HTR-8/SVneo (cell line): ENCODE measurements at places on chromosomes 11 and 22.

DNA sequence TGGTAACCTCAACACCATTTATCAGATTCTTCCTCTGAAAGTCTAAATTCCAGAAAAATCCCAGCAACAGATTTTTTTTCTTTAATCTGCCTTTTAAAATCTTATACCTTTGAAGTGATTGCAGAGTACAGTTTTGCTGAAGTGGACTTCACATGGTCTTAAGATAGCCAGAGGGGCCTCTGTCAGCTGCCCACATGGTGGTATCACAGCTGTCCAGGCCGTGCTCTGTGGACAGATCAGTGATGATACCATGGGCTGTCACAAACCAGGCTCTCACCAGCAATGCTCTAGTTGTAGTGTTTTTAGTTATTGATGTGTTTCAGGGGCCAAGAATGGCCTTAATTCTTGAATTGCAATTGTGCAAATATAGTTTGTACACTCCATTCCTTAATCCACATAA is 44.0 kb downstream of the PARVA start:
- DNase-seq = no peak

GRCh38 chr11:45062974-45063635 is 83.3 kb upstream of the PRDM11 start:
- DNase-seq = no peak

DNA sequence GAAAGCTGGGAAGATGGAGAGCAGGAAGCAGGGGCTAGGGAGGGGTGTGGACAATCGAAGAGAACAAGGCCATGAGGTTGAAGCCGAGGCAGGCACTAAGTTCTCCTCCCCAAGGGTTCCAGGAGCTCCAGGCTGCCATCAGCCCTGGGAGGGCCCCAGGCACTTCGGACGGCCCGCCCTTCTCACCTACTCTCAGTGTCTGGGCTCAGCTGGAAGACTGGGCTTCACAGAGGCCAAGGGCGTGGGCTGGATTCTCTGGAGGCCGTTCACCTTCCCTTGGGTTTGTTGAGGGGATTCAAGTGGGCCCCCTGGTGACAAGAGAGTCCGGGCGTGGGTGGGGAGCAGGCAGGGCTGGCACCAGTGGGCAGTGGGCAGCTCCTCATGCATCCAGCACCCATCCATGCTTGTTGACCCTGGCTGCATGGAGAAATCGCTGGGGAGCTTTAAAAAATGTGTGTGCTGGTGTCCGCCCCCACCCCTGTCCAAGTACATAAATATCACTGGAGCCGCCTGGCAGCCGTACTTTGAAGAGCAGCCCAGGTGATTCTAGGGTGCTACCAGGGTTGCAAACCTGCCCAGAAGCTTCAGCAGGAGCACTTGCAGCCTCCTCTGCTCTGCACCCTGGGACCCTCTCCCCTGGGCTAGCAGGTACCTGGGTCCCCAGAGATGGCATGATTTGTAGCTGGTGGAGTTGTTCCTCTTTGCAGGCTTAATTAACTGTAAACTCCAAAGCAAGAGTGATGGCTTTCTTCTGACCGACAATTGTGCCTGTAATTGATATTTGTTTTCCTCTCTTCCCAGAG is 74.3 kb downstream of the RTL6 start:
- no peak for DNase-seq

DNA sequence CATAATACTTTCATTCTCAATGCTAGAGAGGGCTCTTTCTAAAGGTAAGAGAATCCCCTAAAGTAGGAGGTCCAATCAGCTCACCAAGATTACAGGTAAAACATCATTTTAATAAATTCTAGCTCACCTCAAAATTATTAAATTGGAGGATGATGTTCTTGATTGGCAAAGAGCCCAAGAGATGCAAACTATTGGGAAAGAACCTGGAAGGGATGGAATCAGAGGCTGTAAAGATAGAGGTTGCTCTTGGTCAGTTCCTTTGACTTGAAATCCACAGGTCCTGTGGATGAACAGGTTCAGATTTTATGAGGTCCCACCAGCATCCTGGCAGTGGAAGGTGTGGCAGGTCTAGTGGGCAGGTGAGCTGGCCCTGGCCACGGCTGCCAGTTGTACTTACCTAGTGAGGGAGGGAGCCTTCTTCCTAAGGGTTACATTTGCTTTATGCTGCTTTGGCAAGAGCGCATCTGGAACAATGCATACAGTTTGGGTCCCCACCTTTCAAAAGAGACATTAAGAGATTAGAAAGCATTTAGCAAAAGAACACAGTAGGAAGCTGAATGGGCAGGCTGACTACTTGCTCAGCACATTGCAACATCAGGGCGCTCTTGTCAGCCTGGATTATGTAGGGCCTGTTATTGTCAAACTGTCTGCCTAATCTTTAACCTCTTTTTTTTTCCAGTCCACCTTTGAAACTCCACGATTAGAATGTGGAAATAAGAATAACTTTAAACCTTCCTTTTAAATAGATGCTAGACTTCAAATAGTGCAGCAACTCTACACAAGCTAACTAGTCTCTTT is 97.0 kb downstream of the RDX start:
- DNase-seq = no peak

DNA sequence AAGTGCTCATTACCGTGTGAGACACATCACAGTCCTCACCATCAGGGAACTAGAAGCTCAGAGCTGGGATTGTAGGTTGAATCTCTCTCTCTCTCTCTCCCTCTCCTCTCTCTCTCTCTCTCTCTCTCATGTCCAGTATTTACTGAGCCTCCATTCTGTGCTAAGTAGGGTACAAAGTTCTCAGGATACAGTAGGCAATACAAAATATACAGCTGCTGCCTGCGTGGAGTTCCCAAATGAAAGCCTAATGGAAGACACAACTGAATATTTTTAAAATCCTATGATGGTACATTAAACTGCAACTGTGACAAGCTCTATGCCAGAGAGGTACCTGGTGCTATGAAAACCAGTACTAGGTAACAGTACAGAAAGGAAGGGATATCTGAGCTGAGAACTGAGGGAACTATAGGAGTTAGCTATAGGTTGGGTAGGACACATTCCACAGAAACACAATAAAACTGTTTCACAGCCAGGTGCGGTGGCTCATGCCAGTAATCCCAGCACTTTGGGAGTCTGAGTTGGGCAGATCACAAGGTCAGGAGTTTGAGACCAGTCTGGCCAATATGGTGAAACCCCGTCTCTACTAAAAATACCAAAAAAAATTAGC is 9.6 kb upstream of the PRG2 start:
- DNase-seq = no peak

DNA sequence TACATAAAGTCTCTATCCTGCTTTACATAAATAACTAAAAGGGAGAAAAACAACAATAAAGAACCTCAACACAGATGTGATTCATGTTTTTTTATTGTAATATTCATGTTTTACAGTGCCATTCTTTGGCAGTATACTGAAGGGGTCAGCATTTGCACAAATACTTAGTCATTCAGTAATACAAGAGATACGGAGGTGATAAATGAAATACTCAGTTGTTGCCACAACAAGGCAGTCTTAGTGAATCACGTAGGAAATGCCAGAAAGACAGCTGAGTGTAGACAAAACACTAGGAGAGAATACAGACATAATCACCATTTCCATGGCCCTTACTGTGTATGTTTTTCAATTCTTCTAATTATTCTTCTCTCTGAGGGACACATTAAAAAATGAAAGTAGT is 910.4 kb downstream of the METTL15 start:
- DNase-seq = peak; percentile 39

DNA sequence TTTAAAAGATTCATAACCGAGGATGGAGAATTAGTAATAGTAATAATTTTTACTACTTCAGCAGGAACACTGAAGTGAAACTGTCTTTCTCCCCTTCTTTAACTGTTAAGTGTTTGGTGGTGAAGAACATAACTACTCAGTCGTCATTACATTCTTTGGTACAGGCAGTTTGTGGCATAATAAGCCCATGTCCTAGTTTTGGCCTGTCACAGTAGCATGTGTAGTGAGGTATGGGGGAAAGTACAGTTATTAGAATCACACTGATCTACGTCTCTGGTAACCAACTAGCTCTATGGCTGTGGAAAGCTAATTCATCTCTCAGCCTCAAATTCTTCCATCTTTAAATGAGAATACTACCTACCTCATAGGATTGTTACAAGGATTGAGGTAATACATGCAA is 71.8 kb downstream of the RBFOX2 start:
- no peak for DNase-seq

- DNase-seq = no peak
These were observed 734.6 kb upstream of the FAT3 start for GRCh38 chr11:91489989-91490388.

- DNase-seq = no peak
These were observed 172.9 kb upstream of the MPPED2 start for GRCh38 chr11:30758946-30759504.

GRCh38 chr11:128548649-128549255 is 38.6 kb downstream of the ETS1 start:
- no peak for DNase-seq

DNA sequence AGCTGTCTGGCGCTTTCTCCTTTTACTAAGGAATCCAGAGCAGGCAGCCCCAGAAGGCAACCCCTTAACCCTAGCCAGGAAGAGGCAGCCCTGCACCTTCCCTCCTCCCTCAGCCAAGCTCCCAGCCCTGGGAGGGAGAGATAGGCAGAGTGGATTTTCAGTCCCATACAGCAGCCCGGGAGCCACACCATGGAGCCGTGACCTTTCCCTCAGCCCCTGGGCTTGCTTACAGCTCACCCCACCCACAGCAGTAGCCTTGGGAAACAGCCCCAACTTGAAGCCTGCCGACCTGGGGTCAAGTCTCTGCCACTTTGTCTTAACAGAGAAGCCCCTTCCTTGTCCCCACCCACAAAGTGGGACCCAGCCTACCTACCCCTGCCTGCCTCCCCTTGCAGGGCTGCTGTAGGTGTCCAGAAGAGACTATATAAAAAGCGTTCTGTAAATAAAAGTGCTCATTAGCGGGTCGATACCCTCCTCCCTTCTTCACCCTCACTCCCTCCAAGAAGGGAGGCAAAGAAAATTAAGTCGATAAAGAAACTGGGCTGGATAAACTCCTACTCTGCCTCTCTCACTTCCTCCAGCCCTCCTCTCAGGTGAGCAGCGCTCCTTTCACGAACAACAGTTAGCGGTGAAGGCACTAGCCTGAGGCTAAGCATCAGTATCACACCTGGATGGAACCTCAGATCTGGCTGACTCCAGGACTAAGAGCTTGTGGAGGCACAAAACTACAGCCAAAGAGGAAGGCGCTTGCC is 4.2 kb downstream of the TST start:
- DNase-seq = no peak

DNA sequence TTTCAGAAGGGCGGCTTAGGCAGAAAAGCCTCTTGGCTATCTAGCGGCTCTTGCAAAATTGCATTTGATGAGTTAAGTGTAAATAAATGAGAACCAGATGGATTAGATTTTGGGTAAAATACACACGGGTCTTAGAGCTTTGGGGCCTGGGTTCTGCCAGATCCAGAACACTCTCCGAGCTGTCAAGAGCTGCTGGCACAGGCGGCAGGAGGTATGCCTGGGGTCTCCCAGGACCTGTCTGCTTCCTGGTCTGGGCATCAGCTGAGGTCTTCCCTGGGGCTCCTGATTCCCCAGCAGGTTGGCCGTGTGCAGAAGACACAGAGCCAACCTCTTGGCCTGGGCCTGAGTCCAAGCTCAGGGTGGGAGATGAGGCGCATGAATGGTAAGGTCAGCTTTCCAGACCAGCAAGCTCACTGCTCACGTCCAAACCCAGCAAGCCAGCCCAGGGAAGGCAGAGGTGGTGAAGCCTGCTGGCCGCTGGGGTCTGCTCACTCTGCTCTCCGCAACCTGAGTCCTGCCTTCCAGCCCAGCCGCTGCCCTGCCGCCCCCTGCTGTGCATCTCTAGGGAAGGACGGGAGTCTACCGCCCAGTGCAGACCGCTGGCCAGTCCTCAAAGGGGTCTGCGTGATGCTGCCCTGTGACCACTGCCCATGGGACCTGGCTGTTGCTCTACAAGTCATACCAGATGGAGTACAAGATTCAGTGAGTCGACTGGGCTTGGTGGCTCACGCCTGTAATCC is 44.9 kb downstream of the SCUBE1 start:
- DNase-seq = no peak

DNA sequence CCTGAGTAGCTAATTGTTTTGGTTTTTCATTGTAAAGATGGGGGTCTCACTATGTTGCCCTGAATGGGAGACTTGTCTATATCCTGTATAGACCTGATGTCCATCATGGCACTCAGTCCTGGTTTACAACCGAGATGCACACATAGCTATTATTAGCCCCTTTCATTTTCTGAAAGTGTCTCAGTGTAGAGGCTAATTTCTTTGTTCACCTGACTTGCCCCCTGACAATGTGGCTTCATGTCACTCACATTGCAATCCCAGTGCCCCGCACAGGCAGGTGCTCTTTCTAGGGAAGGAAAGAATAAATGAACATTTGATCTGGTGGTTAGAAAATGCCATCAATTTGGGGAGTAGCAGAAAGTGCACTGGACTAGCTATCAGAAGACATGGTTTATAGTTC is 13.1 kb upstream of the KDM2A start:
- no peak for DNase-seq

DNA sequence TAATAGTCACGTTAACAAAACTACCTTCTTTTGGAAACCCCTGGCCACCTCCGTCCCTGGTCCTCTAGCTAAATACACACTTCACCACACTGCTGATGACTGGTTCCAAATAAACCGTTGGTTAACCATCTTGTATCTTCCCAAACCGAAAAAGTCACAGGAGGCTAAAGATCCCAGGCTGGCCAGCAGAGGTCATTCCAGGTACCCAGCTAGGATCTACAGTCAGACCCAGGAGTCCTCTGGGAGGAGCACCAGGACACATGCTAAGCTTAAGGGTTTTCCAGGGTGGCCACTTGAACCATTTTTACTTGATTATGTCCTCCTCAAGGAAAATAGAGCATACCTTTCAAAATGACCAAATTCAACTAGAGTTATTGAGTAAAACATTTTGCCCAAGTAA is 103.2 kb downstream of the ETS1 start:
- DNase-seq = no peak

GRCh38 chr22:46006379-46007002 is 29.5 kb upstream of the WNT7B start:
- DNase-seq = peak; percentile 91

DNA sequence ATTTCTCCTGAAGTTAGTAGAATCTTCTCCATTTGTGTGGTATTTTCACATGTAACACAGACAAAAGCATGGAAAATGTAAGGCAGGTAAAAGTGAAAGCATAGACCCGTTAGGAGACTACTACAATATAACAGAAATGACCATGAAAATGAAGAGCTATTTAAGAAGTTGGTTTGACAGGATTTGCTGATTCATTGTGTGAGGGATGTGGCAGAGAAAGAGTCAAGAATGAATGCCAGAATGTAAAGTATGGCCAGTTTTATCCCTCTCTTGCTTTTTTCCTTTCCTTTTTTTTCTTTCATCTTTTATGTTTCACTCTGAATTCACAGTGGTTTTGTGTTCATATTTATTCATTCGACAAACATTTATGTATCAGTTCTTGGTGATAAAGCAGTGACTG is 115.9 kb downstream of the ARFGAP2 start:
- no peak for DNase-seq

DNA sequence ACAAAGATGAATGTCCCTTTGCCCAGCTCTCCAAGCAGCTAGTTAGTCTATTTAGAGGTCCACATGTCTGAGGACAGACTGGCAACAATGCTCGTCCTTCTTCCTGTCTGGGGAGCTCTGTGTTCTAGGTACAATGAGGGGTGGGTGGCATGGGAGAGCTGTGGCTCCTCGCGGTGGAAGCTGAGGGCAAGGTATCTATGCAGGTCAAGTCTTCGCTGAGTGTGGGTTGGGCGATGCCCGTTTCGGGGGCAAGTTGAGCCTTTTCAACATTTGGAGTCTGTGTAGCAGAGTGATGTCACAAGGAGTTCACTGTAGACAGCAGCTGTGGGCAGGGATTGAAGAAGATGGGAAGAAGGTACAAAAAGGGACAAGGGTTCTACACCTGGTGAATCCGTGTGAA is 163.2 kb downstream of the FEZ1 start:
- DNase-seq = no peak

GRCh38 chr11:113182288-113182687 is 132.1 kb upstream of the TTC12 start:
- no peak for DNase-seq
